ENCODE measurements at places on chromosomes 4 and X.

- DNase-seq: peak; percentile 73
These were observed 26.8 kb downstream of the PRPS1 start for GRCh38 chrX:107654872-107655761.

DNA sequence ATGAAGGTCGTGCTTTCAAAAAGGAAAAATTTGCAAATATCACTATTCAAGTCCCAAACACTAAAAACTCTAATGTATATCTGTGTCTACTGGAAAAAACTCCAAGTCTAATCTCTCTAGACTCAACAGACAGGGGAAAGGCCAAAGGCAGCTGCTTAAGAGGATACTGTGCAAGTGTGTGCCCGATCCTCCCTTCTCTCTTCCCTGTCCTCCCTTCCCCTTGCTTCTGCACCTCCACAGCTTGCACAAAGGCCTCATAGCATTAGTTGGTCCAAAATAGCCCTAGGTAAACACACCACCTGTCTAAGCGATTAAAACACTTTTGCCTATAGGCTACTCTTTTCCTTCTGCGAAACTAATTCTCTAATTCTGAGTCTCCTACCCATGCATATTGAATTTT lies 10.6 kb downstream of the C4orf54 start:
- no peak for DNase-seq

DNA sequence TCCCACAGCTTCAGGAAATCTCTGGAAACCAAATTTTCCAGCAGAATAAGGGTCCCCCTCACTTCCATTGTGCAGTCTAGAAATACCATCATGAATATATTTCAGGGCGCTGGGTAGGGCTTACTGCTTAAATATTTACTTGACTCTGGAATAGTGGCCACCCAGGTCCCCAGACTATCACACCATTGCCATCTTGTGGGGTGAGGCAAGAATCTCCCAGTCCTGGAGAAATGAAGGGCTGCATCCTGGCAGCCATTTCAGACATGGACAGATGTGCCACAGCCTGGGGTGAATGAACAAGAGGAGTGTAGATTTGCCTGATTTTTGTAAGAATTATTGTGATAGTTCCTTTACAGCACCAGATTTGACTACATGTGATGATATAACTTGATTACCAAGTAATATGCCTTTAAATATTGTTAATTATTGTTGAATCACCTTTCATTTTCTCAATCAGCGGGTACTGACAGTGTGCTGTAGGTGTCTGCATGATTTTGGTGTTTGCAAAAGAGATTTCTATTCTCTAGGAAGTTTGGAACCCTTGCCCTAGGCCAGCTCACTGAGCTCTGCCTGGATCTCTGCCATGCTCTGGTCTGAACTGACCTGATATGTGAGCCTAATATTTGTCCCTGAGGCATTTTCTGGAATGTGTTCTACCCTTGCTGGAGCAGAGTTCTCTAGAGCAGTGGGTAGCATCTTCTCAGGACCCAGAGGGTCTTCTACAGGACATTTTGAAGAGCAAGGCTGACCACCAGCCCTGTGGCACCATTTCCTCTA lies 183.4 kb downstream of the KIT start:
- DNase-seq: no peak

DNA sequence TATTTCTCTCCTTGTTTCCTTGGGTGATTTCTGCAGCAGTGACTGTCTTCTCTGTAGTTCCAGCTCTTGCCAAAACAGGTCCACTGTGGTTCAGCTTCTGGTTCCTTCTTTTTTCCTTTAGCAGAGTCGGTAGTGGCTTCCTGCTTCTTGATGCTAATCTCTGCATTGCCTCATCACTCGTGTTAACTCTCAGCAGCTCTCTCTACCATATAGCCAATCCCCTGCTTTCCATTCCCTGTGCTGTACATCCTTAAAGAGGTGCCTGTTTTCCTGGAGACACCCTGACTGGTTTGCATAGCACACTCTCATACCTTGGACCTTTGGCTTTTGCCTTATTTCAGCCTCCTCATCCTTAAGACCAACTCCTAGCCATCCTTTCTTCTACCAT lies 191.2 kb upstream of the LNX1 start:
- DNase-seq: no peak

- no peak for DNase-seq
These were observed 7.6 kb downstream of the TIGD4 start for GRCh38 chr4:152771741-152772533.

DNA sequence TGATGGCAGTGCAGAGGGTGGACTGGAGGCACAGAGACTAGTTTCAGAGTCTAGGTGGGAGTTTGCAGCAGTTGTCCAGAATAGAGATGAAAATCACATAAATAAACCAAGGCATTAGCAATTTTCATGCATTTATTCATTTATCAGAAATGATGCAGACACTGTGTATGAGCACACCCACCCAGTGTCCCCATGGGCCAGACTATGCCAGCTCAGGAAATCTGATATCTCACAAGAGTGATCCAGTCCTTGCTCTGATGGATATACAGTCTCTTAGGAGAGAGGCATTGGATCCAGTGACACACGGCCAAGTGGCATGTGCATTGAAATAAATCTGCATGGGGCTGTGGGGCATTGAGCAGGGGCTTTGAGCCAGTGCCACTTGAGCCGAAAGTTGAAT lies 228.2 kb downstream of the FRMPD4 start:
- DNase-seq: no peak

DNA sequence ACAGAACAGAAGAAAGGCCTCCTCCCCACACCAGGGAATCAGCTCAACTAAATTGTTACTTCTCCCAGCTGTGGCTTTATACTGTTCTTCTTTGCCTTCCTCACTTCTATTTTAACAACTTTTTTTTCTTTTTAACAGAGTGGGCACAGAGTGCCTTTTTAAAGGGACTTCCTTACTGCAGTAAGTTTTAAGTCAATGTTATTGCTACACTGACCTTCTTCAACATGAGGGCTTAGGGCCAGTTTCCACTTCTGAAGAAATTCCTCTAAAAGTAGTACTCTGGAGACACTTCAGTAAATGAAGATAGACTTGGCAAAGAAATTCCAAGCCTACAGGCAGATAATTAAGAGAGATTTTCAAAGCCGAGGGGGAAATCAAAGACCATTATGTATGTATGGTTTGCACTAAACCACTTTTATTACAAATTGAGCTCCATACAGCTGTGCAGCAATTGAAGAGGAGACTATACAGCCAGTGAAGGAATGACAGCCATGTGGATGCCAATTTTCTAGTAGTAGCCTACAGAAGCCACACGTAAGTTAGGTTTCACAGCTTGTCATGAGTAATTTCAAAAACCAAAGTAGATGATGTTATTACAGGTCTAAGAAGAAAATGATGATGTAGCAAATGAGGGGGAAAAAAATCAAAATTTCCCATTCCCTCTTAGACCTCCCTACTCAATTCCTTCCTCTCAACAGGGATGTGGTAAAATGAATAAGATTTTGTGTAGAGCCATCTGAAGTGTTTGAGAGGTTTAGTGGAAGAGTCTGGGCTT lies 36.9 kb upstream of the RASGEF1B start:
- no peak for DNase-seq

DNA sequence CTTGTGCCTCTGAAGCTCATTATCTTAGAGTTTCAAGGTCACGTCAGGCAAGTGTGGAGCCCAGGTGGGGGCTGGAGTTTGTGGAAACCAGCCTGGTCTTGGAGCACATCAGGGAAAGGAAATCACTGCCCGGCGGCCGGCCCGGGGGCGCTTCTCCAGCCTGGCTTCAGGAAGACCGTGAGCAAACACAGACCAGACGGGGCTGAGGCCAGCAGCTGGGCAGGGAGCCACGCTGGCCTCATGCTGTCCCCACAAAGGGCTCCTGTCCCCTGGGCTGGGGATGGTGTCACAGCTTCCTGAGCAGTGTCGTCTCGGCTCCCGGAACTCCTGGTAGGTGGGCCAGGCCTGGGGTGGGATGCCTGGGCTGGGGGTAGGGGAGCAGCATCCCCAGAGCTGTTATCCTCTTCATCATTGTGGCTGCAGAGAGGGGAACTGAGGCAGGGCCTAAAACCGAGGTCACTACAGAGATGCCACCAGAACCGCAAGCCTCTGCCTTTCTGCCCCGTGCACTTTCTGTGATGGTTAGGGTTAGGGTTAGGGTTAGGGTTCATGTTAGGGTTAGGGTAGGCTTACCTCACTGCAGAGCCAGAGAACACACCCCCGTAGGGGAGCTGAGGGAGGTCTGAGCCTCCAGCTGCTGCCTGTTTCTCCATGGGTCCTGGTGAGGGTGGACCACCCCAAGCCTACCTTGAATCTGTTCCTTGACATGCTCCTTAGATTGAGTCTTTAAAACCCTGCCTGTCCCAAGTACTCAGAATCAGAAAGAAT lies 77.5 kb downstream of the HTRA3 start:
- no peak for DNase-seq

DNA sequence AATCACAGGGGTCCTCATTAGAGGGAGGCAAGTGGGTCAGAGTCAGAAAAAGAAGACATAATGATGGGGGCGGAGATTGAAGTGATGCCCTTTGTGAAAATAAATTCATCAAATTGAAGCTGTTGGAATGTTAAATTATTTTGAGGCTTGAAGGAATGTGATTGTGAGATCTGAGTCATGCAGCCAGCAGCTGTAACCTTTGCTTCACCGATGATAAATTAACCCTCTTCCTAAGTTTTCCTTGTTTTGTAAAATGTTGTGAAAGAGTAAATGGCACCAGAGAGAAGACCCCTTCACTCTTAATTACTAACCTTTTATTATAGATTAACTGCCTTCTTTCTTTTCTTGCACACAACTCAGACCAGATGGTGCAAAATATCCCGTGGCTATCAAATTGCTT lies 47.7 kb upstream of the FAM9A start:
- DNase-seq: no peak

- no peak for DNase-seq
These were observed 26.5 kb upstream of the ANAPC4 start for GRCh38 chr4:25350561-25350960.
